ENCODE measurements at places on chromosomes 6 and 20.
A peak's percentile ranks its signal among the peaks of the same experiment; 100 is the strongest.

- DNase-seq: no peak
Measured at GRCh38 chr6:14880677-14881076, 365.2 kb upstream of the JARID2 start.

- no peak for DNase-seq
Measured at GRCh38 chr6:147078602-147079001, 125.6 kb upstream of the STXBP5 start.

- no peak for DNase-seq
Measured at GRCh38 chr6:168496139-168496996, 55.4 kb downstream of the SMOC2 start.

DNA sequence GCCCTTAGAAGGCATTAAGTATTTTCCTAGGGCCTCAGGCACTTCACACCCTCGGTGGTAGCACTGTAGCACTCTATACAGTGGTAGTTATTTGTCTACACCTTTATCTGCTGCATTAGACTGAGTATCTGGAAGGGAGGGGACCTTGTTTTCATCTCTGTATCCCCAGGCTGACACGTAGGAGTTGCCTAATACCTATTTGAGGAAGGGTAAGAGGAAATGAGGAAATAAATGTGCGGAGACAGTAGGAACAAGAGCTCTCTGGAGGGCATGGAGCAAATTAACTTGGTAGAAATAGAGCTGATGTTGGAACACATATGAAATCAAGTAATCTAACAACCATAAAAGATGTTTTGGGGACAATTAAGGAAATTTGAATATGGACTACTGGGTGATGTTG, 3.9 kb downstream of the CNPY3 start:
- no peak for DNase-seq

DNA sequence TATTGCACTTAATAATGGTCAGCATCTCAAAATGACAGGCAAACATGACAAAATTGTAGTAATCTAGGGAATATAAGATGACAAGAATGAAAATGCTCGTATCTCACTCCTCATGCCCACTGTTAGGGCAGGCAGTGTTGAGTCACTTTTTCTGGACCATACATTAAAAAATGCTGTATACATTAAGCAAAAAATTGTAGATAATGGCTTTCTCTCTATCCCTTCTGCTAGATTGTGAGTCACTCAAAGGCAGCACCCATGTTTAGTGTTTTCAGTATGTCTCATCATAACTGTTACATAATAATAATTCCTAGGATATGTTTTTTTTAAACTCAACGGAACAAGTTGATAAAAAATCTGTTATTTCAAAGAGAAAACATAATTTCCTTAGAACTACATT, 199.3 kb downstream of the TENT5A start:
- no peak for DNase-seq

DNA sequence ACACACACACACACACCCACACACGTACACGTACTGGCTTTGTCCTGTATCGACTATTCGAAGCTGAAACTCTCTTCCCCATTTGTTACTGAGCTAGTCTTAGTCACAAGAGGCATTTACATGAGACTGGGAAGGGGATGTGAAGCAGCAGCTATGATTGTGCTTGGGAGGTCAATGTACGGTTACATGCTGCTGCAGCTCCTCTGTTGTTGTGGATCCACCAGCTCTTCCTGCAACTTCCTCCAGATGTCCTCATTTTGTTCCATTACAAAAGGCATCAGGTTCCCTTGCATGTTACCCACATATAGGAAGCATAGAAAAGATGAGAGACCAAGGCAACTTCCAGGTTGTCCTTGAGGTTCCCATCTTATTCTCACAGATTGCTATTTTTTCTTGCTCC, 612.4 kb upstream of the IMPG1 start:
- no peak for DNase-seq

DNA sequence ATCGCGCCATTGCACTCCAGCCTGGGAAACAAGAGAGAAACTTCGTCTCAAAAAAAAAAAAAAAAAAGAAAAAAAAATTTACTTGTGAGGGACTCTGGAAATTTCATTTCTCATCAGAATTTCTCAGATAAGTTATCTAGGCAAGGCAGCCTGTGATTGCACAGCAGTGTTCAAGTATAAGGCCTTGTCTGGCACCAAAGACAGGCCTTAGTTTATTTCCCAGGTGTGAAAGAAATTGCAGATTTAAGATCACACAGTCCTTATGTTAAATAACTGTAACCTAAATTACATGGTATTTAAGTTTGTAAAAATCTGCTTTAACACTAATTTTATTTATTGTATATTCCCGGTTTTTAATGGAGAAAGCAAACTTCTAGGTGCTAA, 34.8 kb downstream of the HFE start:
- no peak for DNase-seq

- DNase-seq: no peak
Measured at GRCh38 chr20:3461911-3462677, 8.7 kb upstream of the ATRN start.

GRCh38 chr6:46296586-46296985, 125.8 kb upstream of the ENPP5 start:
- DNase-seq: no peak

GRCh38 chr6:141354191-141354955, 778.4 kb upstream of the GJE1 start:
- no peak for DNase-seq

DNA sequence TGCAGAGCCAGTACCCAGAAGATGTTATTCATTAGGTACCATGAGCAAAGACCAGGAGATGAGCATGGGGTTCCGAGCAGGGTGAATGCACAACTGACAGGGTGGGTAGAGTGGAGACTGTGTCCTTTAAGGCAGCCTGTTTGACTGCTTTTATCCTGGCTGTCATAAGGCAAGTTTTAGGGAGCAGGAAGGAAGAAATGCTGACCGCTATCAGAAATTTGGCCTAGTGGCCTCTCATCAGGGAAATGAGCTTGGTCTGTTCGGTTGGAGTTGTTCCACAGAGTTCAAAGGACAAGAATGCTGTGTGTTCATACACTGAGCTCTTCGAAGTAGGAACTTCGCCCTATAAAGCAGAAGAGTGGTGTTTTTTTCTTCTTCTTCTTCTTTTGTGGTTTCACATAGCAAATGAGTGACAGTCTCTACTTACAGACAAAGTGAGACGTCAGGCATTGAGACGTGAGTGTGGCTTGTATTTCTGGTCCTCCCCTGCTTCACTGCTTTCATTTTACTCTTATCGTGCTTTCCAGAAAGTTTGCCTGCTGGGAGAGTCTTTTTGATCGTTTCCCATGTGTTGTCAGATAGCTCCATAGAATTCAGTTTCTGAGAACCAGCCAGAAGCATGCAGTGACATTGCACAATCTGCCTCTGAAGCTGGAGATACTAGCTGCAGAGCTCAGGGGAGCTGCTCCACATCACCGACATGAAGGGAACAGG, at the start of gene CASS4:
Gene CASS4, plus strand, starts transcription at position 502 of the 714 bp plus-strand sequence. Its CDS starts 199 bp downstream, at position 701.
- no peak for DNase-seq

DNA sequence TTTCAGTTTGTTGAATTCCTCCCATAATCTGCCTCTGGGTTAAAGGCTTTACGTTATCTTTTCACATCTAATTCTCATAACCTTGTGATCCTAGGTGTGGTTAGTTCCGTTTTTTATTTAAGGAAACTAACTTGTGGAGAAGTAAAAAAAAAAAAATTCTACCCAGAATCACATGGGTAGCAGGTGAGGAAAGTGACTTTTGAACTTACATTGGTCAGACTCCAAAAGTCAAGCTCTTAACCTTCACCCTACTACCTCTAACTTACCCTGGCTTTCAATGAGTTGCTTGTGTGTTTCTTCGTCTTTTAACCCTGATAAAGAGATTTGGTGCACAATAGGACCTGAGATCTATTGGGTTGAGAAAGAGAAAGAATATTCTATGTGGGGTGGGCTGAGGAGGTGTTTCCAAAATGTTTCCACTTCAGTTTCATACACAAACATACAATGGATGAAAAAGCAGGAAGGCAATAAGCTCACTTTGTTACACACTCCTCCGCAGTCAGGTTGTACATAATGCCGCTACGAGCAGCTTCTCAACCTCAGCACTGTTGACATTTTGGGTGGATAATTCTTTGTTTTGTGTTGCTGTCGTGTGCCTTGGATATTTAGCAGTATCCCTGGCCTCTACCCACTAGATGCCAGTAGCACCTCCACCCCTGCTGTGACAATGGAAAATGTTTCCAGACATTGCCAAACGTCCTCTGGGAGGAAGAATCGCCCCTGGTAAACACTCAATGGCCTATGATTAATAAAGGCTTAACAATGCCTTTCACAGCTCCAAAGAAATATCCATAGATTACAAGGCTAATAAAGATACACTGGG, 193.0 kb upstream of the ZNF217 start:
- DNase-seq: no peak

GRCh38 chr6:70292193-70292592, 10.7 kb downstream of the COL9A1 start:
- no peak for DNase-seq

- DNase-seq: peak; percentile 26
Measured at GRCh38 chr6:12060780-12061609, 48.9 kb downstream of the HIVEP1 start.

GRCh38 chr20:63531686-63532448, 5.3 kb downstream of the PTK6 start:
- DNase-seq: no peak

DNA sequence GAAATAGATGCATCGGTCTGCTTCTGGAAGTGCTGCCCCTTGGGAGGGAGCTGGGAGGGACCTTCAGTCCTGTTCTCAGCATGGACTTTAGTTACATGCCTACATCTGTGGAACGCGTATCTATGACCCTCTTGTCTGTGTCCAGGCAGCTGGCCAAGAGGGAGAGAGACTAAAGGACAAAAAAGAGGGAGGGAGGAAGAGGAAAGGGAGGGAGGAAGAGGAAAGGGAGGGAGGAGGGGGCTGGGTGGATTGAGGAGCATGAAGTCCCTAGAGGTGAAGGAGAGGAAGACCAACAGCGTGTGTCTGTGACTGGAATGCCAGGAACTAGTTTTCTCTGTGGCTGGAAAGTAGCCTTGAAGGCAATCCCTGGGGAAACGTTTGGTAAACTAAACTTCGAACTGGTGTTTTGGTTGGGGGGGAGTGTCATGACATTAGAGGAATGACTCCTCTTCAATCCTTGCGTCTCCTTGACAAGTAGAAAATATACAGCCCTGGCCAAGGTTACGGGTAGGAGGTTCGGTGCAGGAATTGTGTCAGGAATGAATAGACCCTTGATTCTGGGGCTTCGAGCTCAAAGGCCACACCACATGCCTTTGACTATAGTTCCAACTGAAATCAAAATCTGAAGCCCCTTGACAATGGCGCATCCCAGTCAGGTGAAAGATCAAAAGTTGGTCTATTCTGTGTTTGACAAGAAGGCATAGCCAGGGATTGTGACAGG, 52.0 kb upstream of the PLEKHG1 start:
- no peak for DNase-seq

- DNase-seq: no peak
Measured at GRCh38 chr6:80540700-80541099, 434.2 kb downstream of the BCKDHB start.

- DNase-seq: no peak
Measured at GRCh38 chr20:7305976-7306375, 538.5 kb downstream of the BMP2 start.

DNA sequence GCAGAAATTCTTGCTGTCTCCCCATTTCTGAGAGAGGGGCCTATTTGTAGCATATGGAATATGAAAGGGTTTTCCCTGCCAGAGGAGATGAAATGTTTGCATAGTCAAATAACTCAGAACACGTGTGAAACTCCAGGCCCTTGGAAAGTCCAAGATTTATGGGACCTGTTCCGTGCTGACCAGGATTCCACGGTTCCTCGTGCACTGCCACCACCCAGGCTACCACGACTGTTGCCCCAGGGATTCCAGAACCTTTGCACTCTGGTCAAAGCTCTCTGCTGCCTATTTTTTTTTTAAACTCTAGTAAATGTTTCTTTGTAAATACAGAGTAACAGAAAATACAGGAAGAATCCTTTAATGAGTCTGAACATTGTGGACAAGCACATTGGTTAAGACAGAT, 35.0 kb downstream of the MYLK4 start:
- DNase-seq: no peak

GRCh38 chr20:31916708-31917107, 35.1 kb downstream of the PDRG1 start:
- DNase-seq: no peak

DNA sequence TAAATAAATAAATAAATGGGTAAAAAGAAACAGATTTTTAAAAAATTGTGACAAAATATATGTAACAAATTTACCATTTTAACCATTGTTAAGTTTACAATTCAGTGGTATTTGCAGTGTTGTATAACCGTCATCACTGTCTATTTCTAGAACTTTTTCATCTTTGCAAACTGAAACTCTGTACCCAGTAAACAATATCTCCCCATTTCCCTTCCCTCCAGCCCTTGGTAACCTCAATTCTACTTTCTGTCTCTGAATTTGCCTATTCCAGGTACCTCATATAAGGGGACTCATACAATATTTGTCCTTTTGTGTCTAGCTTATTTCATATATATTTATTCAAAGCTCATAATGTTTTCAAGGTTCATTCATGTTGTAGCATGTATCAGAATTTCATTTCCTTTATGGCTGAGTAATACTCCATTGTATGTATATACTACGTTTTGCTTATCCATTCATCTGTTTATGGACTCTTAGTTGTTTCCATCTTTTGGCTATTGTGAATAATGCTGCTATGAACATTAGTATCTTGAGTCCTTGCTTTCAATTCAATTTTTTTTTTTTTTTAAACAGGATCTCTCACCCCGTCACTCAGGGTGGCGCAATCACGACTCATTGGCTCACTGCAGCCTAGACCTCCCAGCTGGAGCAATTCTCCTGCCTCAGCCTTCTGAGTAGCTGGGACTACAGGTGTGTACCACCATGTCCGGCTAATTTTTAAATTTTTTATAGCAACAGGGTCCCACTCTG, 8.9 kb downstream of the MANBAL start:
- DNase-seq: no peak

GRCh38 chr6:127267646-127268625, 1.3 kb downstream of the RNF146 start:
- no peak for DNase-seq

- no peak for DNase-seq
Measured at GRCh38 chr6:170437719-170438401, 115.2 kb downstream of the PSMB1 start.

DNA sequence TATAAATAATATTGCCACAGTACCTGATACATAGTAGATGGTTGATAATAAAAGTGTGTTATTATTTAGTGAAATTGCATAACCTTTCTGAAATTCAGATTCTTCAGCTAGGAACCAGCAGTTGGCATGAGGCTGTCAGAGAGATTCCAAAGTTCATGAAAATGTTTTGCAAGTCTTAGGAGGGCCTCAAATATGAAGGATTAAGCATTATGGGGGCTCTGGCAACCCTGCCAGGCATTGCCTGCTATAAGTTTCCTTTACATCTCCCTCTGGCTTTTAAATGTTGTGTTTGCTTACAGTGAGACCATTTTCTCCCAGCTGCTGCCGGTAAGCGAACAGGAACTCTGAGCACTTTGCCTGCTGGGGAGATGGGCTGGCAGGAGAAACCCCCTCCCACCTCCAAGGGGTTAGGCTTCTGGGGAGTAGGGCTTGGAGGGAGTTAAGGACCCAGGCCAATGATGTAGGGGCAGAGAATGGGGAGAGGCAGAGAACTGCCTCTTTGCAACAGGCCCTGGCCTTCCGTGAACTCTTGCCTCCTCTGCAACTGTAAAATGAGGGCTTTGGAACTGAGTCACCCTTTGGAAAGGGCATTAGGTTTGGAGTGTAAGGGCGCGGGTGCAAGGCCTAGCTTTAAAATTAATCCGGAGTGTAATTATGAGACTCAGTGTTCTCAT, 33.2 kb upstream of the KIF3B start:
- no peak for DNase-seq
